ENCODE measurements at places on chromosomes 4 and X.

DNA sequence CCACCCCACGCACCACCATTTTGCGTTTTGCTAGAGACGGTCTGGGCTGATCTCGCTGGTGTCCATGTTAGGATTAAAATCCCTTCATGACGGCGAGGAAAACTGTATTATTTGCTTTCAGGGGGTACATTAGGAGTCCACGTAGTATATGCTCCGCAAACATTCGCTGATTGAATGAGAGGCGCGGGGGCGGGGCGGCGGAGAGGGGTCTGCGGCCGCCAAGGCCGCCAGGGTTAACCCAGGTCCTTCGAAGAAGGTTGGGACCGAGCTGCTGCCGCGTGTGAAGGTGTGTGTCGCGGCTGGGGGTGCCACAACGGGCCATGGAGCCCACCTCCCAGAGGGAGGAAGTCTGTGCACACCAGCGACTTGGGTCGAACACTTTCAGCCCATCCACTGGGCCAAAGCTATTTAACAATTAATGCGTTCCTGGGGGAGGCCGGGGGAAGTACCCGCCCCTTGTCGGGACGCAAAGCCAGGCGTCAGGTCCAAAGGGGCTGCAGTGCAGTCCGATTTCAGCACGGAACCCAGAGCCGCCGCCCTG lies 6.4 kb upstream of the PITX2 start:
- no peak for DNase-seq

- peak; percentile 90 for DNase-seq
Observed at GRCh38 chr4:7630568-7631287, 196.0 kb upstream of the PSAPL1 start.

DNA sequence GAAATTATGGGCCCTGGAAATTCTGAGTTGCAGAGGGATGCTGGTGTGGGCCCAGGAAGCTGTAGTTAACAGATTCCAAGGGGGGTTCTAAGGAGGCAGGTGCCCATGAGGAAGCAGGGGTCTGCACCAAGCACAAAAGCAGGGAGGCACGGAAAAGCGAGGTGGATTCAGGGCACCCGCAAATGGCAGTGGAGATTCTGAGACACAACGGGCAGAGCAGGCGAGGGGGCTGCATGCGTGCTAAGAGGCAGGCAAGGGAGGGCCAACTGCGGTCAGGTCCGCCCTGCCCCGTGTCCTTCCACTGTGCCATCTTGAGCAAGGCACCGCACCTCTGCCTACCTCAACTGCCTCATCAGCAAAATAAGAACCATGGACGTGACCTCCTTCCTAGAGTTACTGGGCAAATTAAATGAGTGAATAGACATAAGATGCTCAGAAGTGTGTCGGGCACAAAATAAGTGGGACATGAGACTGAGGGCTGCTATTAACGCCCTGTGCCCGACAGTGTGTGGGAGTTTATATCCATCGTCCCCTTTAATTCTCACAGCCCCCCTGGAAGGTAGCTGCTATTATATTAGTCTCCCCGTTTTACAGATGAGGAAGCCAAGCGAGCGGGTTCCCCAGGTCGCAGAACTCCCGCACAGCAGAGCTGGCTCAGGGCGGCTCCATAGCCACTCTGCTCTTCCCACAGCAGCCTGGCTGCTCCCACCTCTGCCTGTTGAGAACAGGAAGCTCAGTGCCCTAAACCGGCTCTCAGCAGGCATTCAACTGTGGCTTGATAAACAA lies 67.6 kb downstream of the PPP2R2C start:
- DNase-seq = no peak

- DNase-seq = no peak
Observed at GRCh38 chr4:94426783-94427182, 25.0 kb upstream of the PDLIM5 start.

DNA sequence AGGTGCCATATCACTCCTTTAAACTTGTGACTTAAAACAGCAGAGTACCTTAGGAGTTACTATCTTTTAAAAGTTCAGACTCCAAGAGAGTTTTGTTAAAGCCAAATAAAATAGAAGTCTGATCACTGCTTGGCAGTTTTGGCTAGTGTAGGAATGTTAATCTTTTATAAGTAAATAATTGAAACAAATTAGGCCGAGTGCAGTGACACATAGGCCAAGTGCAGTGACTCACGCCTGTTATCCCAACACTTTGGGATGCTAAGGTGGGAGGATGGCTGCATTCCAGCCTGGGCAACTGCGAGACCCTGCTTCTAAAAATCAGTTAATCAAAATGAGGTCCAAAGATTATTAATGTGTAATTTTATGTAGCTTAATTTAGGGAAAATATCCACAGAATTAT lies 37.2 kb downstream of the WDR44 start:
- DNase-seq = no peak

GRCh38 chrX:52437212-52437611 lies 58.4 kb upstream of the XAGE1A start:
- DNase-seq = no peak

DNA sequence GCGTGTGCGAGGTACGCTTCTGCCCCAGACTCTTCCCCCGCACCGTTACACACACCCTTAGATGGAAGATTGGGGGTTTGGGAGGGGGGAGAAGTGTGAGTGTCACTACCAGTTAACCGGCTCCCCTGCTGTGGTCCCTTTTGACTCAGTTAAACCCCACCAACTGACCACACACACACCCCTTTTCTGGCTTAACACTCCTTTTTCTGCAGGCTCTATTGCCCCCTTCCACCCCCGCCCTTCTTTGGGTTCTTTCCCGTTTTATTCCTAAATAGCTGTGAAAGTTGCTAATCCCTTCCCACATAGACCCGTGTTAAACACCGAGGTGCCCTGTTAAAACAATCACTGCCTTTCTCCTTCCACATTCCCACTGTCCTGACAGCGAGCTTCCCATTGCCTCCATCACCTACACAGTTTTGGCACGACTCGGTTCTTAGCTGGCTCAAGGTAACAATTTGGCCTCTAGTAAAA lies 3.7 kb upstream of the NR3C2 start:
- DNase-seq = no peak

DNA sequence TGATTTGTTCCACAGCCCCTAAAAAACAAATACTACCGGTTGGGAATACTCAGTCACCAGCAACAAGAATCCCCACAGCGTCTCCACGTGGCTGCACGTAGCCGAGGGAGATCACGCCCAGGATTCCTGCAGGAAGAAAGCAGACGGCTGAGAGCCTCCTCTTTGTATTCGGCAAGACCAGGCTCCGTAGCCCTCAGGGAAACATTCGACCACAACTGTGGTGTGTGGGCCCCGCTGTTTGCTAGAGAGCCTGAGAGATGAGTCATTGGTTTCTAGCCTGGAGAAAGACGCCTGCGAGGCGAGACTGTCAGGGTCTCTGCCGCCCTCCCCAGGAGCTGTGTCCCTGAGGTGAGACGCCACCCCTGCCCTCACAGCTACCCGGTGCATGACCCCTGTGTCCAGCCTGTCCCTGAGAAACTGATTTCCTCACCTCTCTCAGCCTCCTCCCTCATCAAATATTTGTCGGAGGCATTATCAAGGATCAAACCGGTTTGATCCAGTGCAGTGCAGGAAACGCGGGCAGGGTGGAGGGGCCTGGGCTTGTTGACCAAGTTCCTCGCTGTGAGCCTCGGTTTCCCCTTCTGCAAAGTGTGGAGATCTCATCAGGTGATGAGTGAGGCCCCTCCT lies 4.7 kb upstream of the S100P start:
- no peak for DNase-seq

DNA sequence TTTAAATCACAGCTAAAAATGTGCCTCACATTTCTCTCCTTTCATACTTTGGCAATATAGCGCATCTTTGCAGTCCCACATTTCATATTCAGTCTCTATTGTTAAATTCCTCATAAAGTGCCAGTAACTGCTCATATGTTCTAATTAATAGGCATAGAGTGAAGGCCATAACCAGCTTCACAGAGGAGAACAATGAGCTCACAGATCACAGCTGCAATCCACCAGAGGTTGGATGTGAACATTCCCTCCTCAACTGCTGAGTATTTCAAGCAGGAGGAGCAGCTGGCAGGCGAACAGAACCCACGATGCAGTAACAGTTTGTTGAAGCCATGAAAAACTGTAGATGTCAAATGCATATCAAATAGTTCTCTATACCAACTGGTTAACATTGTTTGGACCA lies 2088.7 kb upstream of the AGA start:
- DNase-seq = no peak

DNA sequence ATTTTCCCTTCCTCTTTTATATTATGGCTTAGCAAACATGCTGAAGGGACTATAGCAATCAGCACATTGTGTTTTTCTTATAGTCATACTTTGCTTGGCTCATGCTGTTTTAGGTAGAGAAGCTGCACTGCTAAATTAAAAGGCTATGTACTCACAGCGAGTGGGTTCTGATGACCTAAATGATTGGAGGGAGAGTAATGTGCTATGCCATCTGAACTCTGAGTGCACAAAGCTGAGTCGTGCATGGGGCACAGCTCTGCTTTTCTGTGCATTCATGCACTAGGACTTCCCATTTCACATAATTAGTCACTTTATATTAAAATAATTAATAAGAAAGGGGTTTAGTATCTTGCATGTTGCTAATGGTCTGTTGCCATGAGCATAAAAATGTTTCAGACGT lies 132.7 kb upstream of the ADGRL3 start:
- no peak for DNase-seq

Data from kidney capillary endothelial cell (primary cell).